NCI-H187 (cell line): ENCODE measurements at places on chromosomes 12 and 14.

GRCh38 chr14:93333631-93334103 is 831 bp upstream of the BTBD7 start:
- no peak for DNase-seq

DNA sequence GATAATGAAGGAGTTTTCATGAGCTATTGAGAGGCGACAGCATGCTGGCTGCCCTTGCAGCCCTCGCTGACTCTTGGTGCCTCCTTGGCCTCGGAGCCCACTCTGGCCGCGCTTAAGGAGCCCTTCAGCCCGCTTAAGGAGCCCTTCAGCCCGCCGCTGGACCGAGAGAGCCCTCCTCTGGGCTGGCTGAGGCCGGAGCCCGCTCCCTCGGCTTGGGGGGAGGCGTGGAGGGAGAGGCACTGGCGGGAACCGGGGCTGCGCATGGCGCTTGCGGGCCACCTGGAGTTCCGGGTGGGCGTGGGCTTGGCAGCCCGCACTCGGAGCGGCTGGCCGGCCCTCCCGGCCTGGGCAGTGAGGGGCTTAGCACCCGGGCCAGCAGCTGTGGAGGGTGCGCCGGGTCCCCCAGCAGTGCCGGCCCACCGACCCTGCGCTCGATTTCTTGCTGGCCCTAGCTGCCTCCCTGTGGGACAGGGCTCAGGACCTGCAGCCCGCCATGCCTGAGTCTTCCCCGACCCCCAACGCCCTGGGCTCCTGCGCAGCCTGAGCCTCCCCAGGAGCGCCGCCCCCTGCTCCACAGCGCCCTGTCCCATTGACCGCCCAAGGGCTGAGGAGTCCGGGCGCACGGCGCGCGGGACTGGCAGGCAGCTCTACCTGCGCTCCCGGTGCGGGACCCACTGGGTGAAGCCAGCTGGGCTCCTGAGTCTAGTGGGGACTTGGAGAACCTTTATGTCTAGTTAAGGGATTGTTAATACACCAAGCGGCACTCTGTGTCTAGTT is 20.1 kb upstream of the PAWR start:
- DNase-seq = no peak

- DNase-seq = no peak
These were observed 41.9 kb upstream of the INF2 start for GRCh38 chr14:104647467-104648043.

GRCh38 chr14:69625299-69626131 is 14.1 kb downstream of the SUSD6 start:
- DNase-seq = no peak

DNA sequence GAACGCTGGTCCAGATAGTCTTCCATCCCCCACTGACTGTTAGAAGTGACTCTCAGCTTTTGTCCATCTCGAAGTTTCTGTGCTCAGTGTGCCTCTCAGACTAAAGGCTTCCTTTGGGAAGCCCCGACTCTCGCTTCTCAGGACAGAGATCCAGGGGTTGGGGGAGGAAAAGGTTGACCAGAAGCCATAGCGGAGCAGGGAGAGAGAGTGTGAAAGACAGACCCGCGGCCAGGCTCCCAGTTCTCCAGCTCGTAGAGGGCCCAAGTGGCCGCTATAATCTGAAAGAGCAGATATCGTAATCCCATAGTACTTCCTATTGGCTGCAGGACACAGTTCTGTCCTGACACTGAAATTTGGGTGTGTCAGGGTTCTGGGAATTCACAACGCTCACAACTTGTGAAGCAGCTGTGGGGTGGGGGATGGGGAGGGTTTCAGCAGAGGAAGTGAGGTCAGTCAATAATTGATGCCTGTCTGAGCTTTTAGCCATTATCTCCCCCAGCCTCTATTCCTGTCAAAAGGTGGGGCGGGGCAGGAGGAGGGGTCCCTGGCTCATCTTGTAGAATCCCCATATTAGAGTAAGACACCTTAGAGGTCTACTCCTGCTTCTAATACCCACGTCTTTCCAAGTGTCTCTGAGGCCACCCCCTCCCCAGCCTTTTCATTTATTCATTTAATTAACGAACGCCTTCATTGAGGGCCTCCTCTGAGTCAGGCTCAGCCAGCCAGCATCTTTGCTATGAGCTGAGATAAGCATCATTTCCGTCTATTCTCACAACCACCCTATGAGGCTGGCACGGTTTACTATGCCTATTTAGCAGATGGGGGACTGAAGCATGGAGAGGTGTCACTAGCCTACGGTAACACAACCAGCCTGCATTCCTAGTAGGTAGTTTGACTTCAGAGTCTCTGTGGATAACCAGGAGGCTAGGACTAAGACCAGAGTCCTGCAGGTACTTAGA is 1.6 kb upstream of the ACVRL1 start:
- no peak for DNase-seq

DNA sequence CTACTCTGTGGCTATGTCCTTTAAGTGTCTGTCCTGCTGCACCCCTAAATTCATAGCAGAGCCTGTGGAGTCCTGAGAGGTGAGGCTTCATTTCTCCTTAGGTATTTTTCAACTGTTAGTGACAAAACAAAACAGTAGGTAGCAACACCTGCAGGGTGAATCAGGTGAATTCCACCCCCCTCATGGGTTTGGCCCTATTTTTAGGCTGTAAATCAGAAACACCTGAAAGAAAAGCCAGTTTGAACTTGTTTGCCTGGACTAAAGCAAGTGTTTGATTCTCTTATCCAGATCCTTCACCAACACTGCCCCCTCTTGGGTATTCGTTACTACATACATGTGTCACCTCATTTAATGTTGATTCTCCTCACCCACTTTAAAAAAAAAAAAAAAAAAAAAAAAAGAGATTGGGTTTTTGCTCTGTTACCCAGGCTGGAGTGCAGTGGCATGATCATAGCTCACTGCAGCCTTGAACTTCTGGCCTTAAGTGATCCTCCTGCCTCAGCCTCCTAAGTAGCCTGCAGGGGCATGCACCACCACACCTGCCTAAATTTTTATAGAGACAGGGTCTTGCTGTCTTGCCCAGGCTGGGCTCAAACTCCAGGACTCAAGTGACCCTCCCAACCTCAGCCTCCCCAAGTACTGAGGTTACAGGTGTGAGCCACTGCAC is 10.3 kb downstream of the TBPL2 start:
- DNase-seq = no peak

DNA sequence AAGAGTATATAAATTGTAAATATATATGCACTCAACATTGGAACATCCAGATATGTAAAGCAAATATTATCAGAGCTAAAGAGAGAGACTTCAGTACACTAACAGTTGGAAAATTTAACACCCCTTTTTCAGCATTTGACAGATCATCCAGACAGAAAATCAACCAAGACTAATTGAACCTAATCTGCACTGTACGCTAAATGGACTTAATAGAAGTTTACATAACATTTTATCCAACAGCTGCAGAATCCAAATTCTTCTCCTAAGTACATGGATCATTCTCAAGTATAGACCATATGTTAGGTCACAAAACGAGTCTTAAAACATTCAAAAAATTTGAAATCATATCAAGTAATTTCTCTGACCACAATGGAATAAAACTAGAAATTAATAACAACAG is 229.1 kb upstream of the CLEC14A start:
- no peak for DNase-seq

DNA sequence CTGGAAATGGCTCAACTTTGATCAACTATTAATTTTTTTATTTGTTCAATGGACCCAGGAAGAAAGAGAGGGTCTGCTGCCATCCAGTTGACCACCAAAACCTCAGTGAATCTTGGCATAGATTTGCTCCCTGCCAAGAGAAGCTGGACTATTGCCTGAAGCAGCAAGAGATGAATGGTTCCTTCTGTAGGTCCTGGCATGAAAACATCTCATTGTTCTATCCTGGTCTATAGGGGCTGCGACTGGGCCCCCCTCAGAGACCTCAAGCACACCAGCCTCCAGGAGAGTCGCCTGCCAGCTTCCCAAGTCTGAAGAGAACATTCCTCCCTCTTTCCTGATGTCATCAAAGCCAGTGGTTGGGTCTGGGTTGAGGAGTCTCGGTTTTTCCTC is 204.9 kb downstream of the TMX1 start:
- no peak for DNase-seq

DNA sequence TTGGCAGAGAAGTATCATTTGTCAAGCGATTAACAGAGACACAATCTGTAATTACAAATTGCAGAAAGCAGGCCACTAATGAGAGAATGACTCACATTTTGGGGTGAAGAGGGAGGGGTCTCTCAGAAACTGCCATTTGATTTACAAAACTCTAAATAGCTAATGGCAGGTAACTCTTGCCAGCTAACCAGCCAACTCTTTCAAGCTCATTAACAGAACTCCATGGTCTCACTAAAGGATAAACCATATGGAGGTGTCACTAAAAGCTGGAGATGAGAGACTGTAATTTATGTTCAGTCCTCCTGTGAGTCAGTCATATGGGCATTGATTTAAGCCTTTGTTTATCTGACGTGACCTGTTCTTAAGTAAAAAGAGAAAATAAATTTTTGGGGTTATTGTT is 336.4 kb downstream of the FOXG1 start:
- no peak for DNase-seq

DNA sequence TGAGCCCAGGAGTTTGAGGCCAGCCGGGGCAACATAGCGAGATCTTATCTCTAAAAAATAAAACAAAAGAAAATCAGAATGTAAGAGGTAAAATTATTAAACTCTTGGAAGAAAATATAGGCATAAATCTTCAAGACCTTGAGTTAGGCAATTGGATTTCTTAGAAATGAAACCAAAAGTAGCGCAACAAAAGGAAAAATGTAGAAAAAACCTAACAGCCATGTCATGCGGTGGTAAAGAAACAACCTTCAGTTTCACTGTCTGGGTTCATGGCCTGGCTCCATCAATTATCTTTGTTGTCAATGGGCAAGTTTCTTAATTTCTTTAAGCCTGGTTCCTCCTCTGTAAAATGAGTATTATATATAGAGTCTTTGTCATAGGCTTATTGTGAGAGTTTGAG is 5.6 kb upstream of the GCH1 start:
- no peak for DNase-seq

- DNase-seq = no peak
These were observed 19.1 kb upstream of the SYNE2 start for GRCh38 chr14:63833728-63834127.

- DNase-seq = no peak
These were observed 29.7 kb upstream of the CHST11 start for GRCh38 chr12:104426926-104427546.

- DNase-seq = no peak
These were observed 34.2 kb upstream of the KTN1 start for GRCh38 chr14:55545779-55546178.

- DNase-seq = no peak
These were observed 5.7 kb downstream of the KRT85 start for GRCh38 chr12:52361553-52361952.
